ENCODE measurements at places on chromosomes 4 and X.

DNA sequence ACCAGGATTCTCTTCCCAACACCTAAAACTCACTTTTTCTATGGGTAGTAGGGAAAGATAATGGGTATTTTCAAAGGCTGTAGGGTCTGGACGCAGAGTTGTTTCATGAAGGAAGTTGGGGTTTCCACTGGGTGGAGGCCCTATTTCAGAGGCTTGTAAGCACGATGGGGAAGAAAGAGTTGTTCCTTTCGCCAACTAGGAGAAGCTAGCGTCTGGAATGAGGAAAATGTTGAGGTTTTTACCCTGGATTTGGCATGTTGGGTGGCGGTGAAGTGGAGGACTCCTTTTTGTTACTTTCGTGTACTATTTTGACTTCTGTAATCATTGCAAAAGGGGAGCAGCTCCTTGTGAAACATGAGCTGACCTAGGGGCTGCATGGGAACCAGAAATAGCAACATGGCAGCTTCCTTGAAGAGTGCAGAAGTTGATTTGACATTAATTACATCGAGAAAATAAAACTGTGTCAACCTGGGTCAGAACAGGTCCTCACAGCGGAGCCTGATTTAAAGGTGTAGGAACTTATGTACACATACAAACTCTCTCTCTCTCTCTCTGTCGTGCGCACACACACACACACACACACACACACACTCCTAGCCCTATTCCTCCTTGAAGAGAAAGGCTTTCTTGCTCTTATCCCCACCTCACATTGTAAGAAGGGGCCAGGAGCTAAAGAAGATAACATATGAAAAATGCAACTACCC is 19.1 kb downstream of the VSIG4 start:
- no peak for DNase-seq

- DNase-seq: no peak
Observed at GRCh38 chrX:129696463-129697155, 41.9 kb upstream of the APLN start.

DNA sequence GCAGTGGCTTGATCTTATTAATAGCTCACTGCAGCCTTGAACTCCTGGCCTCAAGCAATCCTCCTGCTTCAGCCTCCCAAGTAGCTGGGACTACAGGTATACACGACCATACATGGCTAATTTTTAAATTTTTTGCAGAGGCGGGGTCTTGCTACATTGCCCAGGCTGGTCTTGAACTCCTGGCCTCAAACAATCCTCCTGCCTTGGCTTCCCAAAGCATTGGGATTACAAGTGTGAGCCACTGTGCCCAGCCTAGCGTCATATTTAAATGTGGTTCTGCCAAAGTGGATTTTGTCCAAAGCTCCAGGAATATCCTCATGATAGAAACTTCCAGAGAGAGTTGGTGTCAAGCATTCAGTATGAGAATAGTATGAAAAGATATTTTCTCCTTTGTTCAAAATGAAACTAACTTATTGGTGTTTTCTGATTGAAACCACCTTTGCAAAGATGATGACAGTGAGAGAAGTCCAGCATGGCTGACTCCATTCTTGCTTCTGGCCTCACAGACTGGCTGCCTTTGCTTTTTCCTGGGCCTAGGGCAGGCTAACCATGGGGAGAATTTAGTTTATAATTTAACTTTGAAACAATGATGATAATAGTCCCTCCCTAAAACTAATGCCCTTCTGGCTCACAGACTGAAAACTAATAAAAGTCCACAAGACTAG is 129.0 kb downstream of the C4orf51 start:
- no peak for DNase-seq

- DNase-seq: no peak
Observed at GRCh38 chr4:140331876-140332275, 41.6 kb upstream of the SCOC start.

DNA sequence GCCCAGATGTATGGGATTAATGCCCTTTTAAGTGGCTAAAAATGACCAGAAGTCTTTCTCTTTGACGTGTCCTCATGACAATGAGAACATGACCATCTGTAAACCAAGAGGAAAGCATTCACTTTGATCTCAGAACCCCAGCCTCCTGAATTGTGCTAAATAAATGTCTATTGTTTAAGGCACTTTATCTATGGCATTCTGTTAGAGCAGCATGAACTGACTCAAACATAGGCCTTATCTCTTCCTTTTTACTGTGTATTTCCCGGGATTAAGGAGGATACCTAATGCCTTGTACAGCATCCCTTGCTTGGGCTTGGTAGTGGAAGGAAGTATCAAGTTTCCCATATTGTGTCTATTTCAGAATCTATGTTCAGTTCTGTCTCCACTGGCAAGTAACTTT is 47.2 kb upstream of the HS3ST1 start:
- no peak for DNase-seq

- DNase-seq: no peak
Observed at GRCh38 chr4:128354205-128354821, 66.7 kb upstream of the PGRMC2 start.
